ENCODE measurements at places on chromosomes 6 and 20.

DNA sequence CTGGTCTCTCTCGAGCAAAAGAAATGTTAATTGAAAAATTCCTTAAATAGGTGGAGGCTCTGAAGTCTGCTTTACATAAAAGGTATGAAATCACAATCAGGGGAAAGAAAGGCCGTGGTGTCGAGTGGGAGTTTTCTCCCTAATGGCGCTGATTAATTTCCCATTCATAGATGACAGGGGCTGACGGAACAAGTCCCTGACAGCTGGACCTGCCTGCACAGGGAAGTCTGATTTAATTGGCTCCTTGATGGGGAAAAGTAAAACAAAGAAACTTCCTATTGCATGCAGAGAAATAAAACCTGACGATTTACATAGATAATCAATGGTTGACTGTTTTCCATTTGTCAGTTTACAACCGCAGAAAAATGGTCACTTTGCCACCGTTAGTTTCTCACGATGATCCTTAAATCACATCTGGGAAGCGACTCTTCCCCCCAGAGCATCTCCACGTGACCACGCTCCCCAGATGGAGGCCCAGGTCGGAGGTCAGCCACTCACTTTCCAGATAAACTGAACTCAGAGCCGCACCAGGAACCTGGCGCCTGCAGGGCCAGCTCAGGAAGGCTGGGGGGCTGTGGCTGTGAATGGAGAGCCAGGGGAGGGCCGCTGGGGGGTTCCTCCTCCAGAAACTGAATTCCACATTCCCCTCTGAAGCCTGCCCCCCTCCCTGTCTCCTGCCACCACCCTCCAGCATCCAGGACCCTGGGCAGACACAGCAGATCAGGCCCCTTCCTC lies 55.3 kb downstream of the DLL1 start:
- no peak for DNase-seq

DNA sequence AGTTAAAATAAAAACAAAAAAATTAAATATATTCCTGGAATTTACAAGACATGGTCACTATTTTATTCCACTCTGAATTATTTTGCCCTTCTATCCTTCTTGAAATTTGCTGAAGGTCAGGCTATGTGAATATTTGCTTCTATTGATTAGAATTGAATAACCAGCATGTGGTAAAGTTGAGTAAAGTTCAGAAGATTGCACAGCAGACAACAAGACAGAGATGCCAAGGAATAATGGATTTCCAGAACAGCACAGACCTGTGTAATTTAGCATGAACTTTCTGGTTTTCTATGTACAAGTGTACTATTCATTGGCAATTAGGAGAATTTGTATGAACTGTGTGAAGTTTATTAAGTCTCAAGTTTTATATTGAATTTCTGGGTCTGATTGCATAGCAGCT lies 352.4 kb downstream of the TBC1D32 start:
- DNase-seq: no peak

DNA sequence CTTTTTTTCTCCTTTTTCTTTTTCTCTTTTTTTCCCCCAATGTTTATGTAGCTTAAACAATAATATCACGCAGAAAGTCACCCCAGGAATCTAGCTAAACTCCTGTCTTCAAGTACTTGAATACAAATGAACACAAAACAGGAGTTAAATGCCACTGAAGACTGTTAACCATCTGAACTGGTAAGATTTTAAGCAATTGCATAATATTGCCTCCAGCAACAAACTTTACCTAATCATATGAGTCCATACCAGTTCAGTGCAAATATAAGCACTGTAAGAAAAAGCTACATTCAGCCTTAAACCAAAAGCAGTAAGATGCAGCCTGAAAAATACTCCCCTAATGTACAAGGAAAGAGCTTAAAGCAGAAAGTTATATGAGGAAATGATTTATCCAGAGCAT lies 173.9 kb upstream of the TFAP2D start:
- no peak for DNase-seq

DNA sequence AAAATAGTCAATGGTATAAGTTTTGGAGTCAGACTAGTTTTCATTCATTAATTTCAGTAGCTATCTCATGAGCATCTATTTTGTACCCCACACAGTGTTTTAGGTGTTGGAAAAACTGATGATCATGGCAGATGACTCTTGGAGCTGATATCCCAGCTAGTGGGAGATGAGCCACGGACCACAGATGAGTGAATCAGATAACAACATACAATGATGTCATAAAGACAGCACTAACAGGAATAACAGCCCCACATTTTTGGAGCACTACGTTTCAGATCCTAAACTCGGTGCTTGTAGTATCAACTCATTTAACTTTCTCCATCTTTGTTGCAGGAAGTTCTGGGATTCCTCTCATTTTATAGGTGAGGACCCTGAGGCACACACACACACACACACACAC lies 67.8 kb upstream of the EDN3 start:
- DNase-seq: no peak

DNA sequence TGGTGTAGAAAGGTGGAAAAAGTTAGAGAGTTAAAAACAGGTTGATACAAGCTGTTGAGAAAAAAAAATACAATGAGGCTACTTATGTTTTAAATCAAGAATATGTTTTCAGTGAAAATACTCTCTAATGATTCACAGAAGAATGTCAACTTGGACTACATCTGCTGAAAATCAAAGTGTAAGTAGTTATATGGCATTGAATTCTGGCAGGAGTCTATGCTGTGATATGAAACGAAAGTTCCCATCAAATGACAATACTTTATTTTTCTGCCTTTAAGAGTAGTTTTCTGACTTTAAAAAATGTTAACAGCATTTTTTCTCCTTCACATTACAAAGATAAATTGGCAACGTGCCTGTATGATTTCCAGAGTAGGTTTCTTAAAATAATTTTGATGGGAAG lies 158.3 kb downstream of the EYA4 start:
- no peak for DNase-seq

- DNase-seq: no peak
Measured at GRCh38 chr20:11047559-11047958, 373.8 kb upstream of the JAG1 start.

- DNase-seq: no peak
Measured at GRCh38 chr6:364609-365540, 26.7 kb upstream of the IRF4 start.

GRCh38 chr6:137389150-137389704 lies 105.0 kb downstream of the OLIG3 start:
- DNase-seq: no peak

DNA sequence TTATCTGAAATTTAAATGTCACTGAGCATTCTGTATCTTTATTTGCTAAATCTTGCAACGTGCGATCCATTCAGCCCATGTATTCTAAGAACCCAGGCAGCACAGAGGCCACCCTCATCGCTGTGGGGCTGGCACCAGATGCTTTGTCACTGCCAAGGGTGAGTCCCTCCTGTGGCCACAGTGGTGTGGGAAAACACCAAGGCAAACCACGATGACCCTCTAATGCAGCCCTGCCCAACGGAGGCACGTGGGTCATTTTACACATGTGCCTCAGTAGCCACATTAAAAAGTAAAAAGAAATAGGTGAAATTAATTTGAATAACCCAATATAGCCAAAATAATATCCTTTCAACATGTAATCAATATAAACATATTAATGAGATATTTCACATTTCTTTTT lies 221.7 kb downstream of the UNC5CL start:
- DNase-seq: no peak
